Stimulated activated CD8-positive, alpha-beta memory T cell treated with anti-CD3 and anti-CD28 coated beads, Interleukin-7, amount 100 ng/mL, for 1 hour (primary cell): ENCODE measurements at places on chromosomes 6 and 20.

- DNase-seq = no peak
Observed at GRCh38 chr6:159887146-159887545, 3.6 kb upstream of the MAS1 start.

- no peak for DNase-seq
Observed at GRCh38 chr6:106553440-106553839, 75.9 kb downstream of the RTN4IP1 start.

DNA sequence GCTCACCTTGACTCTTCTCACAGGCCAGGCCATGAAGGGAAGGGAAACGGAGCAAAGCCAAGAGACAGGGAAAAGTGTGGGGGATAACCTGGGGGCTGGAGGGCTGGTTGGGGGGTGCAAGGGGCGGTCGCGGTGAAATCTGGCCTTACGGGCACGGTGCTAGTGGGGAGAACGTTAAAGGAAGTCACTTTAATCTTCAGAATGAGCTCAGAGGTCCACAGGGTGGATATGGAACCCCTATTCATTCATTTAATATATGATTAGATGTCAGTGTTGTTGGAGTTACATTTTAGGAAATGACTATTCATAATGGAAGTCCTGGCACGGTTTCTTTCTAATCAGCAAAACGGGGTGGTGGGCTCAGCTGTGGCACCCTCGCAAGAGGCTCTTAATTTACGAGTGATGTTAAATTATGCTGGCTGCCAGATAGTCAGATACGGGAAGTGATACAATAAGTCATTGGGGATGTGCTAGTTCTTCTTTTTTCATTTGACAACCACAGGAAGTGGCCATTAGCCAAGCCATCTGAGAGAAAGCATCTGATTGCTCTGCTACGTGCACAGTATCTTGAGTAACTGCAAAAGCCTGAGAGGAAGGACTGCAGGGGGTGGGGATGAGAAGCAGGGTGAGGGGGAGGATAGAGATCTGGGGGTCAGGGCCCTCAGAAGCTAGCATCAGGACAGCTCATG, 253.0 kb downstream of the QKI start:
- no peak for DNase-seq

DNA sequence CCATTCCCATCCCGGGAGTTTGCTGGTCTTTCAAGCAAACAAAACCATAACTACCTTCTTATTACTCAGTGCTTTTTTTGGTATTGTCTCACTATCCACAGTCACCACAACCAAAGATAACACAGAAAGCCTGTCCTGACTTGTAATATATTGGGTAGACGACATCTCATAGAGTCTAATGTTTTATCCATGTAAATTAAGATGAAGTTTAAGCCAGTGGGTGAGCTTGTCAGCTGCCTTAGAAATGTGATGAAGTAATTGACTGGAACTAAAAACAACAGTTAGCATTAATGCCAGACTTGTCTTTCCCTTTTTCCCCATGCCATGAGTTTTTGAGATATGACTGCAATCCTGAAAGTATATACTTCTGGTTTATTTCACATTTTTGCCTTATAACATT, 282.7 kb upstream of the PRDM1 start:
- no peak for DNase-seq

- DNase-seq = no peak
Observed at GRCh38 chr20:57587989-57588377, 27.1 kb downstream of the PCK1 start.

DNA sequence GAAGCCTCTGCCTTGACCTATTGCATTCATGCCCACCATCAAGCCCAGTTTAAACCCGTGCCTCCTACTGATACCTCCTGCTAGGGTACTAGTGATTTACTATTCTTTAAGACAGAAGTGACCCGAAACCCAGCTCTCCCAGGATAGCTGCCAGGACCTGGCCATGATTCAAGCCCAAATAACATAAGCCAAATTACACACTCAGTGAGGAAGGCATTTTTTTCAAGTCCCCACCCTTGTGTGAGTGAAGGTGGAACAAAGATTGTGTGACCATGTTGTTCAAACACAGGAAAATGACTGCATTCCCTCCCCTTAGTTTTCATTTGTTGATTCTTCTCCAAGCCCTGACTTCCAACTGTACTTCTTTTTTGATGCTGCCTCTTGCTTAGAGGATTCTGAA, 3.7 kb upstream of the KAT14 start:
- no peak for DNase-seq

DNA sequence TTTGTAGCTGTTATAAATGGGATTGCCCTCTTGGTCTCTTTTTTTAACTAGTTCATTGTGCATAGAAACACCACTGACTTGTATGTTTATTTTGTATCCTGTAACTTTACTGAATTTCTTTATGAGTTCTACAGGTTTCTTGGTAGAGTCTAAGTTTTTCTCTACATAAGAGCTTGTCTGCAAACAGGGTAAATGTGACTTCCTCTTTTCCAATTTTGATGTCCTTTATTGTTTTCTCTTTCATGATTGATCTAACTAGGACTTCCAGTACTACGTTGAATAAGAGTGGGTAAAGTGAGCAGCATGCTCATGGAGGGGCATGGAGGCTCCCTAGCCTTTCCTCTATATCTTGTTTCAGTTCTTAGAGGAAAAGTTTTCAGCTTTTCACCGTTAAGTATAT, 3.0 kb upstream of the WFDC10A start:
- DNase-seq = no peak

- no peak for DNase-seq
Observed at GRCh38 chr20:37506152-37506725, 14.8 kb upstream of the NNAT start.

DNA sequence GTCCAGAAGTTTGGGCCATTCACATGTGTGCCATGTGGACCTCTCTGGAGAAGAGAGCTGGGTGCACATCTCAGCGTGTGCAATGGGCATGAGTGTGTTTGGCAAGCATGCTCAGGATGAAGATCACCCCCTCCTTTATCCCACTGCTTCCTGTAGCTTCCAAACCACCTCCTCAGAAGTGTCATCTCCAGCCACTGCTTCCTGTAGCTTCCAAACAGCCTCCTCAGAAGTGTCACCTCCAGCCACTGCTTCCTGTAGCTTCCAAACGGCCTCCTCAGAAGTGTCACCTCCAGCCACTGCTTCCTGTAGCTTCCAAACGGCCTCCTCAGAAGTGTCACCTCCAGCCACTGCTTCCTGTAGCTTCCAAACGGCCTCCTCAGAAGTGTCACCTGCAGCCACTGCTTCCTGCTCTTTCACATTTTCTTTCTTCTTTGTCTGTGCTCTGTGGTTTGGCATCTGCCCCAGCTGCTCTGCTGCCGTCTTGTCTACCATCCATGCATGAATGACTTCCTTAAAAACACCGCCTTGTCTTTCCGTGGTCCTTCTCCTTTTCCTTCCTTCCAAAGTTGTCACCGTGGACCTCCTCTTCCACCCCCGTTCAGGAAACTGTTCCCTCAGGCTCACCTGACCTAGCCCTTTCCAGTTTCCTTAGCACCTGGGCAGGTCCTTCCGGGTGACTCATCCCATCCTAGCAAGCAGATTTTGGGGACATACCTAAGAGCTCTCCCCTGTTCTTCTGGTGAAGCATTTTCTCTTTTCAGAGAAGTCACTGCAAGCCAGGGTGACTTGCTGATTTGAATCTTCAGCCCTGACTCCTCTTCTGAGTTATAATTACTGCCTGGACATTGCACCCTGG, 43.5 kb upstream of the TIAM2 start:
- no peak for DNase-seq

DNA sequence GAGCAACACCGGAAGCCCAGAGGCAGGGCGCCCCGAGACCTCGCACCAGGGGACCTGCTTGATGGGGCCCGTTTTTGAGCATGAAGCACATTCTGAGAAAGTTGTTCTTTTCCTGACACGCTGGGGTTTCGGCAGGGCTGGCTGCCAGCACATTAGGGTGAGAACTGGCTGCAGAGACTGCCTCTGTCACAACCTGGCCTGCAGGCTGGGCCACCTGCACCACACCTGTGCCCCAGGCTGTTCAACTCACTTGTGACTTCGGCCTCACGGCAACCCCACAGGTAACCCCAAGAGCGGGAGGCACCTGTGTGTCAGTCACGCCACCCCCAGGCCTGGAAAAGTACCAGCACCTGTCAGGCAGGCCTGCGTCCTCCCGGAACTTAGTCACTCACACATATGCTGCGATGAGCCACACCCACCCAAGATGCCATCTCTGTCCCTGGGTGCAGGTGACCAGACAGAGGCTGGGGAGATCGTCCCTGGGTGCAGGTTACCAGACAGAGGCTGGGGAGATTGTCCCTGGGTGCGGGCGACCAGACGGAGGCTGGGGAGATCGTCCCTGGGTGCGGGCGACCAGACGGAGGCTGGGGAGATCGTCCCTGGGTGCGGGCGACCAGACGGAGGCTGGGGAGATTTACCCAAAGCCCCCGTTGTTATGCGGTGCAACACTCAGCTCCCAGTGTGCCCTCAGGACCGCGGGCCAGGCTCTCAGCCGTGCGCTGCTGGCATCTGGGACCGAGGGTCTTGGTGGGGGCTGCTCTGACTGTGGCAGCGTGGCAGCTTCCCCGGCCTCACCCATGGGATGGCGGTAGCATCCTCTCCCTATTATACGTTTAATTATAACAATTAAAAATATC, 82.5 kb upstream of the BHLHE23 start:
- DNase-seq = no peak

DNA sequence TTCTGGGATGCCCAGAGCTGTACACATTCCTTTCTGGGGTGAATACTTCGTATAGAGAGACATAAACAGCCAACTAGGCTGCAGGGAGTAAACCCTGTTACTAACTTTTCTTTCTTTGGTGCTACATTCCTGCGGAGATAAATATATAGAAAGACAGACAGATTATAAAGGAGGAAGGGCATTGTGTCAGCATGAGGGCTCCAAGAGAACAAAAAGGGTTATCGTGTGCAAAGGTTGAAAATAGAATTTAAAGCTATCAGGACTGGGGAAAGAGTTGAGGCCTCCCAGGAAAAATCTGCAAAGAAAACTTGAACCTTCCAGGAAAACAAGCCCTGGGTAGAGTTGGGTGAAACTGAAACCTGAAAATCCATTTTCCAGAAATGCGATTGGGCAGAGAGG, 68.0 kb downstream of the TMEM170B start:
- DNase-seq = no peak

DNA sequence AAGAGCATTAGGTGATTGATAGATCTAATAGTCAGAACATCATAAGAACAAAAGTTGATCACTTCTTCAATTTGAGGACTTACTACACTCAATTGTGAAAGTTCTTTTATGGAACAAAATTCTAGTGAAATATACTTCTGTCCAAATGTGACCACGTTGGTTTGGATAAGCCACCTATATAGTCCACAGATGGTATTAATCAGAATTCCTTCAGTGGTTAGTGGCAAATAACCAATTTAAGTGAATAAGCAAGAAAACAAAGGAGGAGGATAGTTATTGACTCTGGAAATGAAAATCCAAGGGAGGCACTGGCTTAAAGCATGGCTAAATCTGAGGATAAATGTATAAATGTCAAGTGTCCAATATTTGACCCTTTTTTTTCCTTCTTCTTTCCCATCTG, 268.5 kb upstream of the MARCKS start:
- DNase-seq = no peak

DNA sequence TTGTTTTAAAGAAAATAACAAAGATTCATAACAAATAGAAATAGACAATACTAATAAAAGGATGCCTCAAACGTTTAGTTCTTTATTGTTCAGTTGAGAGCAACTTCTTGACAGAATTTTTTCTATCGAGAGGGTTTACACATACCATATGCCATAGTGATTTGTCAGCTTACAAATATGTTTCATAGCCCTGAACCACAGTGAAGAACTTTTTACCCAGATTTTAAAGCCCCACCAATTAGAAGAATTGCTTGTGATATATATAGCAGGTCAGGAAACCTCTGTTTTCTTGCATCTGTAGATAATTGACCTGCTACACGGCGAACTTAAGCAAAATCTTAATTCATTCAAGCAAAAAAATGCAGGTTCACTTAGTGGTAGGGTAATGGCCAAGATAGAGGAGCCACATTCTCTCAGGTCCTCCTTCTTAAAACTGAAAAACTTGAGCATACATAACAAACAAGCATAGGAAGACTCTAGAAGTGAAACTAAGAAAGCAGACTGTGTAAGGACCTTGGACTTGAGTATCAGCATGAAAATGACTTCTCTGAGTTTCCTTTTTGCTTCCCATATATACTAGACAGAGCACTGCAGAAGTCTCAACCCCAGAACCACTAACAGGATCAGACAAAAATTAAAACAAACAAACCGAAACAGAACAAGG, 39.5 kb downstream of the CRISP1 start:
- no peak for DNase-seq

- no peak for DNase-seq
Observed at GRCh38 chr6:158808941-158809678, 10.1 kb downstream of the EZR start.

- no peak for DNase-seq
Observed at GRCh38 chr6:157884756-157885155, 61.7 kb downstream of the SNX9 start.

- DNase-seq = no peak
Observed at GRCh38 chr6:135920689-135921088, 69.2 kb downstream of the PDE7B start.

- DNase-seq = no peak
Observed at GRCh38 chr6:40924839-40925238, 114.2 kb downstream of the UNC5CL start.

DNA sequence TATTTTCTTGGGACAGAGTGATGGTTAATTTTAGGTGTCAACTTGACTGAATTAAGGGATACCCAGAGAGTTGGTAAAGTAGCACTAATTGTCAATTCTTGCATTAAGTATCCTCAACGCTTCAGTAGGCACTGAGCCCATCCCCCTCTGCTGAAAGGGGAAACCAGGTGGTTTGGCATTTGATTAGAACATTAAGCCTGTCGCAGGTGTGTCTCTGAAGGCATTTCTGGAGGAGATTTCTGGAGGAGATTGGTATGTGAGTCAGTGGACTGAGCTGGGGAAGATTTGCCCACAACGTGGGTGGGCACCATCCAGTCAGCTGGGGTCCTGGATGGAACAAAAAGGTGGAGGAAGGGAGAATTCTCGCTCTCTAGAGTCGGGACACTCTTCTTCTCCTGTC, 119.8 kb downstream of the RFX6 start:
- DNase-seq = no peak

GRCh38 chr20:25314497-25315417, 66.9 kb downstream of the PYGB start:
- no peak for DNase-seq

DNA sequence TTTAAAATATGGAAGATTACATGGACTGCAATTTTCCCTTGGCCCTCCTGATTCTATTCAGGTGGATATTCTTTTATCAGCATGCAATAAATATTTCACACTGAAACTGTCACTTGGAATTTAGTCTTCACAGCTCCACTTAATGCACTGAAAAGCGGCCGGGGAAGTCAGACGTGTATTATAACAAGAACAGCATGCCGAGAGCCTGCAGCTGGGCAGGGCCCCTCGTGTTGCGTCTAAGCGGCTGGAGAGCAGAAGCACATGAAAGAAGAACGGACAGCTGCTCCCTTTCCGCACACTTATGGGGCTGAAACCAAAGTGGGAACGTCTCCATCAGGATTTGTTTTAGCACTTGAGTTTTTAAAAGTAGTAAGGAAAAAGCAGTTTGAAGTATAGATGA, 57.2 kb downstream of the LYRM4 start:
- no peak for DNase-seq

- no peak for DNase-seq
Observed at GRCh38 chr6:92271091-92271490, 1148.3 kb downstream of the EPHA7 start.
